GF-D8 (cell line): ENCODE measurements at places on chromosomes 4 and X.
A peak's percentile ranks its signal among the peaks of the same experiment; 100 is the strongest.

GRCh38 chrX:13495232-13495631 lies 74.2 kb upstream of the EGFL6 start:
- DNase-seq = no peak

DNA sequence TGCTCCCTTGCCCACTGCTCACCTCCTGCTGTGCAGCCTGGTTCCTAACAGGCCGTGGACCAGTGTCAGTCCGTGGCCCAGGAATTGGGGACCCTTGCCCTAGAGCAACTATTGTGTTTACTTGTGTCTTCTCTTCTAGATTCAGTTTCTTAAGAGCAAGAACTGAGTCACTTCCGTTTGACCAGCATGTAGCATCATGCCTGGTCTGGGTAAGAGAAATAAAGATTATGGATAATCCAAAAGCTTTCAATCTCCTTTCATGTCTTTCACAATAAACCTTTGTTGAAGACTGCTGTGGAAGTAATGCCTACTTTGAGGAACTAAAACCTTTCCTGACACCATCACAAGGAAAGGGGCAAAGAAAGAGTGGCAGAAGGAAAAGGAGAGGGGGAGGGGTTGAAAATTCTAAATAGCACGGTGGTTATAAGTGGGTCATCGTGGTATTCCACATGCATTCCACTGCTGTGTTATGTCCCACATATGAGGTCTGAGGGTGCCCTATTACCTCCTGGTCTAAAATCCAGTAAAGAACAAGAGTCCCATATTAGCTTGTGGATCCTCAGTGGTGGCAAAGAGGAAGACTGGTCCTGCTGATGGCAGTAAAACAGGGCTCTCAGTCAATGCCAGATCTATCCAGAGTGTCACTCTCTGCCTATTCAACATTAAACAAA lies 133.4 kb downstream of the RASL11B start:
- no peak for DNase-seq

DNA sequence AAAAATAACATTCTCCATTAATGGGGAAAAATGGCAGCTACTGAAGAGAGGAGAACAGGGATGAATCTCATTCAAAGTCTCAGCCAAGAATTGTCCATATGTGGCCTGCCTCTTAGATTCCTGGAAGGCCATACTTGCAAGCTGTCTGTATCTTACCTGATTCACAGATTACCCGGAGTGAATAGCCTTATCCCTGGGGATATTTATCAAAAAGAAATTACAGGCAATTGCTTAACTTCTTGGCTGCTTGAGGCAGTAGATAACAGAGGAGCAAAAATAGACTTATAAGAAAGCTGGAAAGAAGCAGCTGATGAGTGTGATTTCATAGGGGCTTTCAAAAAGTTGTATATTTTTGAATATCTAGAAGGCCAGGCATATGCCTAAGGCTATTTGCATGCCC lies 68.8 kb upstream of the PPP1R2C start:
- no peak for DNase-seq

GRCh38 chrX:87475793-87476192 lies 41.8 kb upstream of the KLHL4 start:
- DNase-seq = no peak

DNA sequence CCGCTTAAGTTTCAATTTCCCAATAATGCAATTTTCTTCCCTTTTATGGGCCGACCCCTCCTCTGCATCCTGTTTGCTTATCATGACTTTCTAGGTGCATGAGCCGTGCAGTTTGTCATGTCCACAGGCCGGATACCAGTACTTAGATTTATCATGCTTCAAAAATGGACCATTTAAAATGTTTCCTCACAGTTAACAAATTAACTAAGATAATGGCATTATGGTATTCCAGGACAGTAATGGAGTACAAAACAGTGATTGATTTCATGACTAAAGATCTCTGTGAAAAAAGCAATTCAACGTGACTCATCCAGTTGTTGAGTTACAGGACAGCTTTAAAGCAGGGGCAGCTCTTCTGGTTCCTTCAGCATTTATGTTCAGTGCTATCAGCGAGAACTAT lies 23.0 kb downstream of the SNX25 start:
- DNase-seq = no peak

DNA sequence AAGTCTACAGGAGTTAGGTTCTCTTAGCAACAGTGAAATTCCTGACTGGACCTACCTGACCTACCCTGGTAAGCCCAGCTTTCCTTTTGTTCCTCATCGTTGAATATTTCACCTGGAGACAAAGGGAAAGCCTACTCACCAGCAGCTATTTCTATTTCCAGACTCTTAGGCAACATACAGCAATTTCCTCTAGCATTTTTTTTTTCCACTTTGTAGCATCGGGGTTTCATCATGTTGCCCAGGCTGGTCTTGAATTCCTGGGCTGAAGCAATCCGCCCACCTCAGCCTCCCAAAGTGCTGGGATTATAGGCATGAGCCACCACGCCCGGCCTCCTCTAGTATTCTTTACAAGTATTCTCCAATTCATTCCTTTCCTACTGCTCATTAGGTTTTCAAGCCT lies 6.8 kb upstream of the S100G start:
- peak; percentile 3 for DNase-seq

DNA sequence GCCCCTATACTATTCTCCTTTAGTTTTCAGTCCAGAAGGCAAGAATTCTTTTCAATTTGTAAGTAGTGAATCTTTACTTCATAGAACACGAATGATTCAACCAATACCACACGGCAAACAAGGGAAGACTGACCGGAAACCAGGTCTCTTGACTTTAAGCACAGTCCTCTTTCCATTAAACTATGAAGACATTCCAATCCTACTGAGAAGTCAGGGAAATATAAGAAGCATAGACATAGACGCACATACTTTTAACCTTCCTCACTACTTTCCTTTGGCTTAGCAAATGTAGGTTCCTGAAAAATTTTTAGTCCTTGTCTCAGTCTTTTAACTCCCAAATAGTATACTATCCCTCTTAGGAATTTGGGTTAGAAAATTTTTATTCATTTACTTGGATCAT lies 9.1 kb downstream of the CHRDL1 start:
- no peak for DNase-seq
